A673 (cell line): ENCODE measurements at places on chromosomes 12 and 14. TPM values are rescaled to one million over a fixed set of nuclear protein-coding genes. Genes with fewer than 3 reads are reported as not detected.

TTC8 gene
- total RNA-seq = 26.6 and 29.3 TPM in 2 replicates

DNA sequence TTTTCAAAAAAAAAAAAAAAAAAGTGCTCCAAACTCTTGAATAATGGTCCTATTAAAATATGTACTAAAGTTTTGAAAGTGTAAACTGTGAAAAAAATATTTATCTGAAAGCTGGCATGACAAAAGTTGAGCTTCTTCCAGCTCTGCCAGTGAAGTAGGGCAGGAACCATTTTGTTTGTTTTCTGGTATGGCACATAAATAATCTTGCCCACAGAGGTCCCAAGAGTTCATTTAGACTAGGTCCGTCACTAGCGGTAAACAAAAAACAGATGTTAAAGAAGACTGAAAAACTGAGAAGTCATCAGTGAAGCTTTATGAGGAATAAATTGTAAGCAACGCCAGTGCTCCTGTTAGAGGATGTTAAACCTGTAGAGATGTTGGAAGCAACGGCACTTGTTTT lies 7.0 kb downstream of the ERP27 start:
- no peak for DNase-seq
- no peaks in the 10 kb centered on the region for H3K27me3 ChIP-seq
- H3K27ac ChIP-seq = no peak overlapping the region
- H3K4me3 ChIP-seq = no peak overlapping the region
- H3K4me1 ChIP-seq = peaks cover 23% of the 10 kb centered on the region

MGAT4C gene
- 10.3 and 15.8 TPM in 2 replicates for total RNA-seq

GRCh38 chr12:117774941-117775775 lies 193.6 kb downstream of the KSR2 start:
- DNase-seq = no peak
- H3K27me3 ChIP-seq = peaks cover 44% of the 10 kb centered on the region
- H3K27ac ChIP-seq = no peak overlapping the region
- no peaks in the 10 kb centered on the region for H3K36me3 ChIP-seq

- no peak for DNase-seq
- H3K4me3 ChIP-seq = no peak overlapping the region
- H3K27ac ChIP-seq = no peak overlapping the region
These were observed 96.3 kb upstream of the EVL start for GRCh38 chr14:99968941-99969340.
